ENCODE measurements at places on chromosomes 7 and 10.
A peak's percentile ranks its signal among the peaks of the same experiment; 100 is the strongest.

GRCh38 chr10:78568620-78569019 lies 500.1 kb upstream of the ZMIZ1 start:
- DNase-seq = no peak

- no peak for DNase-seq
Observed at GRCh38 chr7:78052112-78052511, 253.5 kb downstream of the PHTF2 start.

DNA sequence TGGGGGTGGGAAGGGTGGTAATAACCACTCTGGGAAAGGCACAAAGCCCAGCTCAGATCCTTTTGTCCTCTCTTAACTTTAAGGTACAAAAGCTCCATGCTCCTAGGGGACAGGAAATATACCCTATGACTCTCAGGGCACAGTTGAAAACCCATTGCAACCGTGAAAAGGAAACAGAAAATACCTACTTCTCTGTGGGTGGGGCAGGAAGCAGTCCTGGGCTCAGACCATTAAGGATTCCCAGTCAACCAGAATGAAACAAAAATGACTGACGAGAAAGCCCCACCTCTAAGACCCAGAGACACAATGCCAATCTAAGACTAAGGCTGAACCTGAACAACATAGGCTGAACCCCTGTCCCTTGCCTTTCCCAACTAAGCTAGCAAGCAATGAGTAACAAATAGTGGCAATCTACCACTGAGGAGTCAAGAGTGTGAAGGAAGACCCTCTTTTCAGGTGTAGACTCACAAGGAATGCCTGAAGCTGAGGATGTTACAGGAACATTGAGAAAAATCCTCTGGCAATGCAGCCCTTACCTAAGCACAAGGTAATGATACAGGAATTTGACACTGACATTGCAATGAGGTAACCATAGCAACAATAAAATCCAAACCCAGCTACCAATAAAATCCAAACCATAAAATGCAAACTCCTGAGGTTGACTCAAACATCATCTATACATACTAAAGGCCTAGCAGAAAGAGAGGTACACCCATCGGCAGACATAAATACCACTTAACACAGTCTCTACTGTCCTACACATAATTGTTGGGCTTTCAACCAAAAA lies 380.1 kb downstream of the HPSE2 start:
- peak; percentile 41 for DNase-seq

GRCh38 chr10:98235846-98236245 lies 32.1 kb downstream of the LOXL4 start:
- no peak for DNase-seq

DNA sequence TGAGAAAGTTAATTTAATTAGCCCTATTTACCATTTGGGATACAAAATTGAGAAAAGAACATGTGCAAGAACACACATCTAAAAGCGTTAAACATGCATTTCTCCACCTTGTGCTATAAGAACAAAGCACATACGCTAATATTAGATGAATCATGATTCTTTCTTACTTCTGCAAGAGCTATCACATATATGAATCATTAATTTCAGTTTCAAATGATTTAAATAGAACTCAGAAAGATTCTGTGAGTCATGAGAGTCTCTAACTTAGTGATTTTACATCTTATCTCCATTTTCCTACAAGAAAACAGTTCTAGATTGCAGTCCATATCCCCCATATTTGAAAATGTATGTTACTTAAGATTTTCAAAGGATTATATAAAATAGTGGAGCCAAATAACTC lies 173.9 kb downstream of the RNLS start:
- no peak for DNase-seq

GRCh38 chr10:60739558-60739957 lies 38.7 kb upstream of the CDK1 start:
- no peak for DNase-seq

- DNase-seq = peak; percentile 40
Observed at GRCh38 chr7:70436790-70437350, 695.1 kb upstream of the GALNT17 start.

GRCh38 chr7:159033956-159034355 lies 110.7 kb downstream of the VIPR2 start:
- DNase-seq = no peak

GRCh38 chr7:45983720-45984255 lies 62.7 kb upstream of the IGFBP3 start:
- DNase-seq = no peak

- DNase-seq = no peak
Observed at GRCh38 chr10:15180736-15181135, 12.2 kb upstream of the NMT2 start.

DNA sequence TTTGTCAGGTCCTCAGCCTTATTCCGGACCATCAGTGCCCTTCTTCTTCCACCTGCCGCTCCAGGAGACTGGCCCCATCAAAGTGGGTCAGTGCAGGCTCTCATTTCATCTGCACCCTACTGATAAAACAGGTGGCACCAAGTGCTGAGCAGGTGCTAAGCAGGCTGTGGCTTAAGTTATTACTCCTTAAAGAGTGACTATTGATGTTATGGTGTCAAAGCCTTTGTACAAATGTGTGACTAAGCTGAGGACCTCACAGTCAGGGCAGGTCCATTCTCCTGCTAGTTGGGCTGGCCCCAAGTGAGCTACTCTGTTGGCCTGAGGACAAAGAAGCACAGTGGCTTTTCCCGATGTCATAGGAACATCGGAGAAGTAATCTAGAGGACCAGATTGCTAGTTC lies 11.2 kb upstream of the CALD1 start:
- no peak for DNase-seq

GRCh38 chr10:113283189-113283588 lies 269.7 kb upstream of the HABP2 start:
- no peak for DNase-seq

DNA sequence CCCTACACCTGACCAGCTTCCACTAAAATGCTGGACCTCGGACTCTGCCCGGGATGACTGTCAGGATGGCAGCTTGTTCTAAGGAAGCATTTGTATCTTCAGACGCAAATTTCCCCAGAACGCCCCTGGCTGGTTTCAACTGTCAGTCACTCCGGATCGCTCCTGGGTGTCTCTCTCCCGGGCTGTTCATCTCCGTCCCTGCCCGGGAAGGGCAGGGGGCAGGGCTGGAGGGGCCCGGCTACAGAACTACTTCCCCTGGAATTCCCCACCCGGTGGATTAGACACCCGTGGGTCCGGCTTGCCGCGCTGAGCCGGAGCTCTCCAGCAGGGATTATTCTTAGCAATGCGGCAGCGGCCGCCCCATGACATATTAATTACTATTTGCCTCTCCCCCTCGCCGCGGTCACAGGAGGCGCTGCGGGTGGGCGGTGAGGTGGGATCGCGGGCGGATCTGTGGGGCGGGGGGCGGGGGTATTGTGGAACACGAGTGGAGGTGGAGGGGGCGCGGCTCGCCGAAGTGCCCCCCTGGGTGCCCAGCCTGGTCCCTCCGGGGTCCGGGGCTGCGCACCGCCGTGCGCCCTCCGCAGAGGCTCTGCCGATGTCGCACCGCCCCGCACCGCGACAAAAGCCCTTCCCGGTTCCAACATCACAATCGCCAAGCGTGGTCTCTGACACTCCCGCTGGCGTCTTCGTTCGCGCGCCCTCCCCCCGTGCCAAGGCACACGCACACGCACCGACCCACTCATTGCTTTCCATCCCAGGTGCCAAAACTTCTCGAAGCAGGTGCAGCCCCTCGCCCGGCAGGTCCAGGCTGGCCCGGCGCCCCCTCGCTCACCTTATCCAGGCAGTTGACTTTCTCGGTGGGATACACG lies 276.1 kb upstream of the NEBL start:
- no peak for DNase-seq

- DNase-seq = no peak
Observed at GRCh38 chr10:14385596-14386593, 55.2 kb upstream of the FRMD4A start.

GRCh38 chr7:2927592-2927991 lies 83.5 kb upstream of the GNA12 start:
- DNase-seq = no peak

DNA sequence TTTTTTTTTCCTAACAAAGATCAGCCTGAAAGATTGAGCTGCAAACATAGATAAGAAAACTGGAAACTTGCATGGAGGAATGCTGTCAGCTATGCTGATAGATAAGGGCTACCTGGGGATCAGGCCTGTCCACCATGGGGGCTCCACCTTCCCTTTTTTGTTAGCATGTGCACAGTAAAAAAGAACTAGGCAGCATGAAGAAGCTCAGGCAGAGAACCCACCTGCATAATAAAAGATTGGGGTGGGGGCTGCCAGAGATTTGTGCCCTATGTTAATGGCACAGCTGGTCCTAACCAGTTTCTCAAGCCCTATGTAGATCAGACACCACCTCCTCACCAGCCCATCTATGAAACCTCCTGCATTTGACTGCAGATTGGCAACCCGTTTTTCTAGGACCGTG lies 45.4 kb upstream of the CACNB2 start:
- DNase-seq = no peak

DNA sequence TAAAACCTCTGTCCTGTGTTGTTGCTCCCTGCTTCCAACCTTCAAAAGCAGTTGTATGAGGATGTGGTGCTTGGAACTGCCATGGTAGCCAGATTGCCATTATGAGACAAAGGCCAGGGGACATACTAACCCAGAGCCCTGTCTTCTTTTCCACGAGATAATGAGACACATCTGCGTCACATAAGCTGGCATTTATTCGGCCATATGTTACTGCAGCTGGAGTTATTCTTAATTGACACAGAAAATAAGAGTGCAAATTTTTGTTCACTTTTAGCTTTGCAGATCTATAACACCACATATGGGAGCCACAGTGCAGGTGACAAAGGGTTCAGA lies 15.5 kb upstream of the PDLIM1 start:
- no peak for DNase-seq

DNA sequence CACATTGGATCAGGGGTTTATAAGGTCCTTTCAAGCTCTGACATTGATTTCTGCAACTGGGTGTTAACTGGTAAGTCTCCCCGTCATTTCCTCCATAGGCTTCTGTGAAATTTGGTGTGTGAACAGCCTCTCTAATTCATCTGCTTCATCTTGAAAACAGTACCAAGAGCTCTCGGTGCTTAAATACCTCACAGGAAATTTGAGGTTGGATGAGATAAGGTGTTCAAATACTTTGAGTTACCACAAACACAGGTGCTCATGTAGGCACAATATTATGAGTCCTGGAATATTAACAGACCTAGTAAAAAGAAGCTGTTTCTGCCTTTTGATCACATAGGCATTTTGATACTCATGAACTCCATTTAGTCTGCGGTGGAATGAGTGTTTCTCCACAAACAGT lies 85.2 kb downstream of the RTKN2 start:
- DNase-seq = no peak

- no peak for DNase-seq
Observed at GRCh38 chr10:8369666-8370065, 315.2 kb downstream of the GATA3 start.

- no peak for DNase-seq
Observed at GRCh38 chr10:117993166-117993565, 53.6 kb downstream of the RAB11FIP2 start.

DNA sequence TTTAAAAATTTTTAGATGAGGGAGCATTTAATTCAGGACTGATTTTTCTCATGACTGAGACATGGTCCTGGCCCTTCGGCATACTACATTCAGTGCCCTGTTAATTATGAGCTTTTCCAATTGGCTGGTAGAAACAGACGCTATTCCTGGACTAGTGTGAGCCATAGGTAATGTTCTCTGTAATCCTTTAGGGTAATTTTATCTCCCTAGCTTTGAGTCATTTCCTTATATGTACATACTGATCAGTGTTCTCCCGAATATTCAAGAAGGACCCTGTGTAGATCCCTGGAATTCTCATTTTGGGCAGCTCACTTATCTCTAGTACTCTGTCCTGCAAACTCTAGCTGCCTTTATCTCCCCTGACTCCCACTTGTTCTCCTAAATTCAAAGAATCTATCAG lies 92.6 kb upstream of the NPY start:
- no peak for DNase-seq

DNA sequence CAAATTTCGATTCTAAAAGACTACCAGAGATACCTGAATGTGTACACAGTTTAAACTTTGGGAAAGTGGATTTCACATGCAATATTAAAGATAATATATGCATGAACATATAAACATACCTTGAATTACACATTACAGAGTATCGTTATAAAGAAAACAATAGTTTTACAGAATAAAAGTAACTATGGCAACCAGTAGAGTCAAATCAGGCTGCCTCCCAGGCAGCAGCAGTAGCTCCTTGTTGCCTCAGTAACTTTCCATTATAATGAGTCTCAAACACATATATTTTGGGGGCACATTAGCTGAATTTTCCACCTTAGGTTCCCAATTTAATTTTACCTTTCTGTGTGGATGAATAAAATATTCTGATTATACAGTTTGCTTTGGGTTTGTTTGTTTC lies 164.4 kb upstream of the FEZF1 start:
- no peak for DNase-seq

DNA sequence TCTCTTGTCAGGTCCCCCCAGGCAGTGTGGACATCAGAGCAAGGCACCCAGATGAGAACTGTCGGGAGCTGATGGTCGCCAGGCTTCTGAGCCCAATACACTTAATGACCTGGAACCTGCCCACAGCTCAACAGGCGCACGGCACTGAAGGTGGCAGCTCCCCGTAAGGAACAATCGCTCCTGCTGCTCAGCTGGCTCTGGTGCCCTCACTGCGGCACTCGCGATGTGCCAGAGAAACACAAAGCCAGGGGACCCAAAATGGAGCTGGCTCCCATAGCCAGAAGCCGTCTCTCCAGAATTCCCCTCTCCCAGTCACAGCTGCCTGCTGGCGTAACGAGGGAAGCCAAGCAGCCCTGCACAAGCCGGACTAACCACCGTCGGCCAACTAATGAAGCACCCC lies 6.3 kb downstream of the CALN1 start:
- no peak for DNase-seq

GRCh38 chr7:101164071-101164840 lies 1.1 kb downstream of the VGF start:
- DNase-seq = peak; percentile 28

All from spinal cord (tissue), 10 donors.